Mesenteric fat pad (tissue), 1 donor: ENCODE measurements at places on chromosomes 13 and 19. TPM values are rescaled to one million over a fixed set of nuclear protein-coding genes. Genes with fewer than 3 reads are reported as not detected.

DNA sequence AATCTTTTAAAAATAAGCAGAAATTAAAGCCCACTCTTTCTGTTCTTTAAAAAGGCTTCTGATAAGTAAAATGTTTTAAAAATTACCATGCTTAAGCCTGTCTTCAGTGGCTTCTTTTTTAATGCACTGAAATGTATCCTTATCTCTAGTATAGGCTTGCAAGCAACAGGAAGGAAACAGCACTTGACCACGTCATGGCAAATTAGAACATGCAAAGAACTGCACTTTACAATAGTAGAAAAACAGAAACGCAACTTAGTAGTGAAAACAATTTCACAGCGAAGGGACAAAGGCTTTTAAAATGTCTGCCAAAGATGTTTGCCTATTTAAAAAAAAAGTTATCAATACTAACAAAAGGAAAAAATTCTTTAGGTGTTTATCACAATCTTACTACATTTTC lies 36.3 kb downstream of the ELF1 start:
- DNase-seq = no peak

GRCh38 chr13:39968646-39969475 lies 313.4 kb downstream of the COG6 start:
- no peak for DNase-seq

DNA sequence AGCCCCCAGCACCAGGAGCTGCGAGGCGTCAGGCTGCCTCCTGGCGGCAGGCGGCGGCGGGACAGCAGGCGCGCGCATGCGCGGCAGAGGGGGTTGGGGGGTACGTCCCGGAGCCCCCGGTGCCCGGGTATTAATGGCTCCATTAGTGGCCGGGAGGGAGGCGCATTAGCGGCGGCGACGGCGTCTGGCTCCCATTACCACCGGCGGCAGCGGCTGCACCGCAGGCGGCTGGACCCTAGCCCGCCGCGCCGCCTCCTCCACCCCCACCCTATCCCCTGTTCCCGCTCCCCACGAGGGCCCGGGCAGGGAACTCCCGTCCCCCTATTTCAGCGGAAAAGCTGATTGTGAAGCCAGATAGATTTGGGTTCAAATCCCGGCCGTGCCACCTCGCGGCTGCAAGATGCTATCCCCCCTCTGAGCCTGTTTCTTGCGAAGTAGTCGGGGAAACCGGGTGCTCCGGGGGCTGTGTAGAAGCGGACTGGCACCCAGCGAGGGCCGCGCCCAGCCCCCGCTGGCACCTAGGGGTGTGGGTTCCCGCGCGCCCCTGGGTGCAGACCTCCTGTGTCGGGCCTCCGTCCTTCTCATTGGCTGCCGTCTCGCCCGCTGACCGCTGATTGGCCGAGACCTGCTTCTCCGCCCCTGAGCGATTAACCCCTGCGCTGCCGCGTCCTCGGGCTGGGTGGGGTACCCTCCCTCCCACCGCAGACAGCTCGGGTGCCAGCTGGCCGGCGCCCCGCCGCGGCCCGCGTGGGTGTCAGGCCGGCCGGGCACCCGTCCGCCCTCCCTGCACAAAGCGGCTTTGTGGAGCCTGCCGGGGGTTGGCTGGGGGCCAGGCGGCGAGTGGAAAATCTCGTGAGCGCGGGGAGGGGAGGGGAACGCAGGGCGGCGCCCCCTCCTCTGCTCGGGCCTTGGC lies 11.1 kb downstream of the CIC start:
- DNase-seq = peak; percentile 98

VSTM1 gene
- not detected for total RNA-seq

ZNF682 gene
- total RNA-seq = 4.3 TPM

PRR20E gene
- not detected for total RNA-seq

ZNF835 gene
- 2.2 TPM for total RNA-seq

HOMER3 gene
- 31.5 TPM for total RNA-seq

CD33 gene
- total RNA-seq = 18.6 TPM

SPC24 gene
- total RNA-seq = 0.77 TPM

GJB6 gene
- not detected for total RNA-seq

PGLYRP2 gene
- not detected for total RNA-seq

CEACAM8 gene
- 0.13 TPM for total RNA-seq

ZSCAN5B gene
- not detected for total RNA-seq

TMEM238 gene
- 0.90 TPM for total RNA-seq
